ENCODE measurements at places on chromosomes 5 and 9.

- DNase-seq = no peak
These were observed 82.1 kb downstream of the C9orf152 start for GRCh38 chr9:110125763-110126351.

DNA sequence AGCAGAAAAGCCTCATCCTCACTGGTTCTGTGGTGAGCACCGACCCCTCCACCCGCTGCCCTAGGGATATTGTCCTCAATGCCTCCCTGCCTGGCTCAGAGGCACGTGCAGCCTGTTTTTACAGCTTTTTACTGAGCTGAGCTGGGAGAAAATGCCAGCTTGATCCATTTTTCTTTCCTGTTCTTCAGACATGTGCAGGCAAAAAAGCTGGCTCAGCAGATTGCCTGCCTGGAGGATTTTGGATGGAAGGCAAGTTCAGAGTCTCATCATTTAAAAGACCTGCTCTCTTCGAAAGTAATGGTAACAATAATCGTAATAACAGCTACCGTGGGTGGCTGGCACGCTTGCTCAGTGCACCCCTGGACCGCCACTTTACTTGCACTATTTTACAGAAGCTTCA lies 135.0 kb upstream of the SMIM23 start:
- no peak for DNase-seq

GRCh38 chr5:2253040-2253975 lies 370.6 kb upstream of the IRX4 start:
- DNase-seq = no peak

DNA sequence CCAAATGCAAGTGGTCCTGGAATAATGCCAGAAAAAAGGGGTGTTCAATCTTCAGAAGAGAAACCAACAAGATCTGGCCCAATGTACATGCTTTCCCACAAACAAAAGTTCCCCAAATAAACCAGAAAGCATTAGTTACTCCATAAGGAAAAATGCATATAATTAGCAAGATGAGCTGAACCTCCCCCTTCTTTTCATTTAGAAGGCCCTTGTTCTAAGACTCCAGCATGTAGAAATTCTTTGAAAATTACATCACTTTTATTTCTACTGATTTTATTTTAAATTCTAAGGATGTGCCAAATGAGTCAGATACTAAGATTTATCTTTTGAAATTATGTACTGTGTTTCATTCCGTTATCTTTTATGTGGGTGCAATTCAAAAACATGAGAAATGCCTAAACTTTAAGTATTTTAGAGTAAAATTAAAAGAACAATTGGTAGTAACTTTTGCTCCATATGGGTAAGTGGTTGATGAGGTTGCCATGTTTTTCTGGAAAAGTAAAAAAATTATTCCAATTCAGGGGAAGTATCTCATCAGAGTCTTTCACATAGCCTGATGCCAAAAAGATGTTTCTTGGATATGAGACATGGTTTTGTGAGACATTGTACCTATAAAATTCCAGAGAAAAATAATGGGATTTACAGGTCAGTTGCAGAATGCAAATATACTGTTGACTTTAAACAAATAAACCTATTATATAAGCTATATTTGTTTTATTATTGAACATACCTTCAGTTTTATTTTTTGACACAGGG lies 106.5 kb upstream of the CCDC112 start:
- no peak for DNase-seq

GRCh38 chr5:144368556-144368955 lies 197.9 kb downstream of the KCTD16 start:
- no peak for DNase-seq

DNA sequence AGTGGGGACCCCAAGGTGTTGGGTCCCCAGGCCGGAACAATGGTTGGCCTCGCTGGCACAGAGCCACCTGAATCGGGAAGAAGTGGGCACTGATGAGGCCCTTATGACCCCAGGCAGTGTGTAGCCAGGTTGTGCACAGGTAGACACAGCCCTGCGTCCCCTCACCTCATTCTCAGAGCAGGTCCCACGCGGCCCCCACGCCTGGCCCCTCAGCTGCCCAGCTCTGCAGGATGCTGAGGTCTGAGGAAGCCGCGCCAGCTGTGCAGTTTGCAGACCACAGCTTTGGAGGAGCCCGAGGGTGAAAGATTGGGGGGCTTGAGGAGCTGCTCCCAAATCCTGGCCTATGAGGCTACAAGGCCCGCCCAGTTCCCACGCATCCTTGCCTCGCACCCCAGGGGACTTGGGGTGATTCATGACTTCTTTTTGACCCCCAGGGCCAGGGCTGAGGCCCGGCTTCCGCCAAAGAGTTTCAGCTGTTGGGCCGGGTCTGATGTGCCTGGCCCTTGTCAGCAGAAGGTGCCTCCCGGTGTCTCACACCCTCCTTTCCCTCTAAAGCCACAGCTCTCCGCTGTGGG lies 87.8 kb upstream of the PHYKPL start:
- DNase-seq = no peak

DNA sequence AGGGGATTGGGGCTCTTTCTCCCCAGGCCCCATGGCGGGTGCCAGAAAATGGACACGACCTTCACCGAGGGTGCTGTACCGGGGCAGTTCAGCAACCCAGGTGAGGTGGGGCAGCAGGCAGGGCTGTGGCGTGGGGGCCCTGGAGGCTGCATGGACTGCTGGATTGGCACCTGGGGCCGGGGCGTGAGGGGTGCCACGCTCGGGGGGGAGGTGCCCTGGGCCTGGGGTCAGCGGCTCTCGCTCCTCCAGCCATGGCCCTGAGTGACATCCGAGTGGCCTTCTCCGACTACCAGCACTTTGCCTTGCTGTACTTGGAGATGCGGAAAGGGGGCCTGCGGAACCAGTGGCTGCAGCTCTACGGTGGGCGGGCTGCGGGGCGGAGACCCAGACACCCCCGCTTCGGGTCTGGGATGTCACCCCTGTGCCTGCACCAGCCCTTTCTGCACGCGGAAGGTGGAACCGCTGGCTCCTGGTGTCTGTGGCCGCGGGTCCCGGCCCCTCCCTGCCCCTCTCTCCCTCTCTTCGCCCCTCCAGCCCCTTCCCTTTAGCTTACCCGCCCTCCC lies 1.8 kb downstream of the LCNL1 start:
- no peak for DNase-seq

DNA sequence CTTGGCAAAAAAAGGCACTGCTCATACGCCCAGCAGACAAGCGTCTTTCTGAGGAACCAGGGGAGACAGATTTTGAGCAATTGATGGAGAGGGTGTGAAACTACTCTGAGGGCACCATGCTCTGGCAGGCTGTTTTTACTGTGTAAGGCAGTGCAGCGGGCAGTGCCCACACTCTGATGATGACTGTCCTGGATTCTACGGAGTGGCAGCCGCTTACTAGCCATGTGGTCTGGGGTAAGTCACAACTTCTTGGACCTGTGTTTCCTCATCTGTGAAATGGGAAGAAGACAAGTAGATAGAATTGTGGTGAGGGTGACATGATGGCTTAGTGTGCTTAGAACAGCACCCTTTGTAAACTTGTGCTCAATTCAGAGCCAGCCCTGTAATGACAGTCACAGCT lies 38.8 kb downstream of the FABP6 start:
- no peak for DNase-seq

DNA sequence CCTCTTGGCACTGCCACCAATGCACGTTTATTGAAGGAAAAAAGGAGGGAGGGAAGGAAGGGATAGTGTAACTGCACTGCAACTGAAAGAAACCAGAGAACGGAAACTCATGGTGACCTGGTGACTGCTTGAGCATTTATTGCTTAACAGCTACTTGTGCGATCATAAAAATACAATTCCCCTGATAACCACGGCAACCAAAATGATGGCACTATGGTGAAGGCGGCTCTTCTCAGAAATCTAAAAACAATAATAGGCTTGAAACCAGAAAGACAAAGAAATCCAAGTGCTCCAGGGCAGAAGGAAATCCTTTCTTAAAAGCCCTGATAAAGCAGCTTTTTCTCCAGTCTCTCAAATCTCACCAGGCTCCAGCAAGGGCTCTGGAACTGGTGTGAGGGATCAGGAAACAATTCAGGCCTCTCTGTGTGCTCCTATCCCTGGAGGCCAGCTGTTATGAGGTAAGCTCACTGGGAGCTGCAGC lies 1.9 kb downstream of the FBXO10 start:
- no peak for DNase-seq

DNA sequence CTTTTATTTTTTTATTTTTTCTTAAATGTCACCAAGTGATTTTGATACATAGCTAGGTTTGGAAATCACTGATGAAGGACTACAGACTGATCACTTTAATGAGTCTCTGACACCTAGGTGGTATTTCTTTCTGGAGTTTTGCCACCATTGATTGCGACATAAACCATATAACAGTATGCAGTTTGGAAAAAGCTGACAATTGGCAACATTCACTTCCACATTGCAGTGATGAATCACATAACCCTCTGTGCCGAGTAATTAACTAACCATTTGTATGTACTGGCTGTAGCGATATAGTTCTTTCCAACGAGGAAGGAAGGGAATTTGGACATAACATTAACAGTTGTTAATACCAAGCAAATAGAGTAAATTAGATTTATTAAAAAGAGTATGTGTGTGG lies 222.9 kb upstream of the EFNA5 start:
- DNase-seq = no peak

DNA sequence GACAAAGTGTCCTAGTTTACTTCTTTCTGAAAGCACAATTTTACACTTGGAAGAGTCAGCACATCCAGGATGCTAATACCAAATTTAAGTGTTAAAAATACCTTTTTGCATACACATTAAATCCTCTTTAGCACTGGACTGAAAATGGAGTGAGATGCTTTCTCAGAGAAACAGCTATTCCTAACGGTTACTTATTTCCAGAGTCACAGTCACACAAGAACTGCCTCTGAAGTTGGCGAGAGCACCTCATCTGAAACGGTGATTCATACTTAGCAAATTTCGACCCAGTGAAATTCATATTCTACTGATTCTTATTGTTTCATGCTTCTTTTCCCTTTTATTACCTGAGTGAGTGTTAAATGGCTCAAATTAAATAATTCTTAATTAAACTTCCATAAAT lies 12.2 kb downstream of the CDH18 start:
- no peak for DNase-seq

- DNase-seq = no peak
These were observed 32.4 kb upstream of the CDK20 start for GRCh38 chr9:88006511-88007290.

DNA sequence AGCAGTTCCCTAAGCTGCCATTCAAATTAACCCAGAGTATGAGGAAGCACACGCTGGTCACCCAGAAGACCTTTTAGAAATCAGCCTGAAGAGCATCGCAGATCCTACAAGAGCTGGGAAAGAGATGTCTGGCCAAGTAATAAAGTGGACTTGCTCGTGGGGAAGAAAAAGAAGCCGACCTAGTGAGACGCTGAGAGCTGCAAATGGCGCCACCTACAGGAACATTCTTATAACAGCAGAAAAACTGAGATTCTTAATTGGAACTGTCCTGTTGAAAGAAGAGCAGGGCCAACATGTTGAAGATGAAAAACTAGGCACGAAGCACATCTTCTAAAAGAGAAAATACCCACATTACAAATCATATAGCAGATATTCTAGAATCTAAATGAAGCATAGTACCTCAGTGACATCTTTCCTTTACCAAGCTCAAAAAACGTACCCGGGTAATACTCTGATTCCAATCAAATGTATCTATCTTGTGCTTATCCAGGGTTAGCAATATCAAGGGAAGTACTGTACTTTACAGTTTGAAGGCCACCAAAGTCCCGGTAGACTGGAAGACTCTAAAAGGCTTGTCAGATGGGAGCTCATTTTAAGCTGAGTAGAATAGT lies 3.9 kb upstream of the GNAQ start:
- DNase-seq = peak; percentile 35

DNA sequence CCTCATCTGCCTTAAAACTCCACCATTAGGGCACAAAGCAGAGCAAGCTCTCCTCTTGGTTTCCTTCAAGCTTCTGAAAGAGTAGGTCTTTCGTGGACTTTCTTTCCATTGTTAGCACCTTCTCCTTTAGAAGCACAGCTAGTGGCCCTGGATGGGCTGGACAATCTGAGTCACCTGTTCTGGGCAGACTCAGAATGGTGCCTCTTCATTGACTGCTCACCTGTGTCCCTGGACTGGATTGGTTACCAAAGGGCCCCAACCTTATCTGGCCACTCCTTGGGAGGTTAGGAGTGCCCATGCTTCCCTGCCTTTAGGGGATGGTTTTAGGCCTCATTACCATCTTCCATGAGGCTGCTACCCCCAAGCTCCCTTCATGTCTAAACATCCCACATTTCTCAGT lies 23.2 kb downstream of the TMEM174 start:
- DNase-seq = no peak

- DNase-seq = no peak
These were observed 152.3 kb downstream of the NR3C1 start for GRCh38 chr5:143251190-143251589.

DNA sequence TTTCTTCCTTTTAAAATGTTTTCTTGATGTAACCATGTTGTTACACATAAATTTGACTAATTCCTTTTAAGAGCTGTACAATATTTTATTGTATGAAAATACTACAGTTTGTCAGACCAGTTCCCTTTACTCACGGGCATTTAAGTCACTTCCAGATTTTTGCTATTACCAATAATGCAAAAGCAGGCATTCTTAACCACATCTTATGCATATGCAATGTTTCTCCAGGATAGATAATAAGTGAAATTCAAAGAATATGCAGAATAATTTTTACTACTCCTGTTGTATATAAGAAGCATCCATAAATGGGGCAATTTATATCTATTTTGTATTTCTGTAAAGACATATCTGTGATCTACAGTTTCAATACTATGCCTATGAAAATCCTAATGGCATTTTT lies 77.3 kb downstream of the FNIP1 start:
- no peak for DNase-seq

DNA sequence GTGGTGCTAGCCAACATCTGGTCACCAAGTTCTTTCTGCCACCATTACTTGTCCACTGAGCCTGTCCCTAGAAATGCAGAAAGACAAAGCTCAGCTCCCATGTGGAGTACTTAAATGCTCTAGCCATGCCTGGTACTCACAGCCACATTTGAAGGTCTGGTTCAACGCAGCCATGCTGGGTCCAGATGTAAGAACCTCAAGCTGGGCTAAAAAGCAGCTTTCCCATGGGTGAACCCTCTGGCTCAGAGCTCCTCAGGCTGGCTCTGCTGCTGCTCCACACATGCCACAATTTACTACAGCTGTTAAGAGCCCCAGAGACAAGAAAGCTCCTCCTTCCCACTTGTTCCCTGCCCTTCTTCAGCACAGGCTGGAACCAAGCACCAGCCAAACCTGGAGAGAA lies 97.1 kb upstream of the LRRTM2 start:
- no peak for DNase-seq

DNA sequence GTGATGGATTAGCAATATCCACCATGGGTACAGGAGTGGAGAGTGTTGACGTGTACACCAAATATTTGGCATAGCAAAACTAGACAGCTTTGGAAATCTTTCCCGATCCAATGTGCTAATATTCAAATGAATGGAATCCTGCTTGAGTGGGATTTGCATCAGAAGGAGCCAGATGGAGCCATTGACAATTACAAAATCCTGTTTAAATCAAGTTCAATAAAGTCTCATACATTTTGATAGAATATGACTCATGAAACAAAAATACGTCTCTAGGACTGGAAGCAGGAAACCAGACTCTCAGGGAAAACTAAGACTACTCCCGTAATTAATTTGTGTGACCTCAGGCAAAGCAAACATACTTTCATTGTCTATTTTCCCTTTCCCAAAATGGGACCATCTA lies 13.0 kb downstream of the TNC start:
- no peak for DNase-seq

GRCh38 chr5:37197340-37198050 lies 51.7 kb downstream of the CPLANE1 start:
- no peak for DNase-seq

All from T-helper 9 cell (primary cell).